ENCODE measurements at places on chromosomes 5 and 9. TPM values are rescaled to one million over a fixed set of nuclear protein-coding genes. Genes with fewer than 3 reads are reported as not detected.

WDR38 gene
- total RNA-seq: not detected

IFNK gene
- total RNA-seq: not detected

GRCh38 chr5:156715287-156715686 is 134.8 kb upstream of the PPP1R2B start:
- H3K4me3 ChIP-seq: no peak overlapping the region
- no peak overlapping the region for H3K27ac ChIP-seq
- H3K27me3 ChIP-seq: peaks cover 13% of the 10 kb centered on the region
- DNase-seq: no peak

AQP7 gene
- not detected for total RNA-seq

HDAC3 gene
- 88.1 TPM for total RNA-seq

DNA sequence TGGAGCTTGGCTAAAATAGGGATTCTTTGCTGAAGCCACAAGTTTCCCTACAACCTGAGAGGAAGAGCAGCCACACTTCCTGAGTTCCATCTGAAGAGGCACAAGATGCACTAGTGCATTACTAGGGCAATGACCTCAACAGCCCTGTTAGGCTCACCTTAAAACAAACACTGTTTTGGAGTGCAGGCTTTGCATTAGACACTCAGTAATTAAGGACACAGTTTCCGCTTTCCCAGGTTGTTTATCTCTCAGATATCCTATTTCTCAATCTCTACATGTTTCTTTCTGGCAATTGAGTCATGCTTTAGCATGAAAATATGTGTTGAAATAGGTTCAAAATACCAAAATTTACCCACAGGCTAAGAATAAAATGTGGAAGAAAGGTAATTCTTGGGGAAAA is 34.2 kb downstream of the EMB start:
- DNase-seq: no peak
- H3K4me3 ChIP-seq: no peak overlapping the region
- H3K36me3 ChIP-seq: peaks cover 56% of the 10 kb centered on the region
- H3K4me1 ChIP-seq: peaks cover 18% of the 10 kb centered on the region

- H3K27me3 ChIP-seq: no peaks in the 10 kb centered on the region
- peaks cover 12% of the 10 kb centered on the region for H3K4me1 ChIP-seq
- no peak overlapping the region for H3K27ac ChIP-seq
- no peaks in the 10 kb centered on the region for H3K36me3 ChIP-seq
- no peak overlapping the region for H3K4me3 ChIP-seq
- DNase-seq: no peak
Measured at GRCh38 chr5:3886524-3887451, 291.2 kb downstream of the IRX1 start.

DNA sequence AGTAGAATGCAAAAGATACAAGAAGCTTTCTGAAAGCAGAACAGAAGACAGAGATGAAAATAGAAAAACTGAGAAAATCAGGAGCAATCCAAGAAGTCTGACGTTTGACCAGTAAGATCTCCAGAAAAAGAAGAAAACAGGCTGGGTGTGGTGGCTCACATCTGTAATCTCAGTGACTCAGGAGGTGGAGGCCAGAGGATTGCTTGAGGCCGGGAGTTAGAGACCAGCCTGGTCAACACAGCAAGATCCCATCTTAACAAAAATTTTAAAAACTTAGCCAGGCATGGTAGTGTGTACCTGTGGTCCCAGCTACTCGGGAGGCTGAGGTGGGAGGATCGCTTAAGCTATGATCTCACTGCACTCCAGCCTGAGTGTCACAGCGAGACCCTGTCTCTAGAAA is 15.9 kb downstream of the RETREG1 start:
- peak overlapping the region; percentile 76 for H3K27ac ChIP-seq
- H3K27me3 ChIP-seq: no peaks in the 10 kb centered on the region
- no peak overlapping the region for H3K4me3 ChIP-seq
- no peak for DNase-seq
- H3K36me3 ChIP-seq: peaks cover 58% of the 10 kb centered on the region

- no peak for DNase-seq
- H3K27me3 ChIP-seq: no peaks in the 10 kb centered on the region
- H3K4me1 ChIP-seq: no peaks in the 10 kb centered on the region
- no peak overlapping the region for H3K27ac ChIP-seq
- no peak overlapping the region for H3K4me3 ChIP-seq
Measured at GRCh38 chr5:66239034-66239433, 94.9 kb downstream of the SREK1 start.

C9orf72 gene
- total RNA-seq: 10.2 TPM

INSL4 gene
- not detected for total RNA-seq

ADAMTS2 gene
- total RNA-seq: not detected

- no peak for DNase-seq
- no peaks in the 10 kb centered on the region for H3K36me3 ChIP-seq
- H3K4me3 ChIP-seq: no peak overlapping the region
- no peaks in the 10 kb centered on the region for H3K27me3 ChIP-seq
Measured at GRCh38 chr5:167895899-167896659, 395.4 kb upstream of the WWC1 start.

- H3K36me3 ChIP-seq: no peaks in the 10 kb centered on the region
- no peak overlapping the region for H3K4me3 ChIP-seq
- H3K27me3 ChIP-seq: no peaks in the 10 kb centered on the region
- peaks cover 14% of the 10 kb centered on the region for H3K4me1 ChIP-seq
Measured at GRCh38 chr9:122086873-122087272, 6.2 kb downstream of the TTLL11 start.

DNA sequence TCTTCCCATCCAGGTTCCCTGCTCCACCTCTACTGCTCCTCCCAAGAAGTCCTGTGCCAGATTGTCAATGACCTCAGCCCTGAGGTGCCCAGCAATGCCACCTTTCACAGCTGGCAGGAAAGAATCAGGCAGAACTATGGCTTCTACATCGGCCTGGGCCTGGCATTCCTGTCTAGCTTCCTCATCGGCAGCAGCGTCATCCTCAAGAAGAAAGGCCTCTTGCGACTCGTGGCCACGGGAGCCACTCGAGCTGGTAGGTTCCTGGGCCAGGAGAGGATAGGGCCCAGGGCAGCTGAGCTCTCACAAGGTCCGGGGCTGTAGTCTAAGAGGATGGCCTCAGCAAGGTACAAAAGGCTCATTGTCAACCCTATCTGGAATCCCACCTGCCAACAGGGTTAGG is 3.1 kb downstream of the NIPAL4 start:
- peaks cover 37% of the 10 kb centered on the region for H3K27me3 ChIP-seq
- peaks cover 19% of the 10 kb centered on the region for H3K4me1 ChIP-seq
- no peak overlapping the region for H3K4me3 ChIP-seq
- DNase-seq: no peak

GRCh38 chr9:21174671-21175070 is 8.2 kb upstream of the IFNA21 start:
- no peak overlapping the region for H3K4me3 ChIP-seq
- H3K4me1 ChIP-seq: no peaks in the 10 kb centered on the region
- H3K36me3 ChIP-seq: no peaks in the 10 kb centered on the region
- no peak overlapping the region for H3K27ac ChIP-seq

DNA sequence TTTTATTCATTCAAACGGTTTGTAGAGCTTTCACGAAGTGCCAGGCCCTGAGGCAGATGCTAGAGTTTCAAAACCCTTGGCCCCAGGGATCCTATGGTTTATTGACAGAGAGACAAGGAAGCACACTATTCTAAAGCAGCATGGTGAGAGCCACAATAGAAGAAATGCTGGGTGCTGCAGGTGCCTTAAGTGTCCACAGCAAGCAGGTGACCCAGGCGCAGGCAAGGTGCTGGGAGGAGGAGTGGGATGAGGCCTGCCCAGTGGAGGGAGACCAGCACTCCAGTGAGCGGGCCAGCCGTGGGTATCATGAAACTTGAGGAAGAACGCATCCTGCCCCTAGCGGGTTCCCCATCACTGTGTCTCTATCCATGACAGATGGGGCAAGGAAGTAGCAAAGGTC is 71.0 kb downstream of the OSMR start:
- no peak overlapping the region for H3K27ac ChIP-seq
- H3K4me3 ChIP-seq: no peak overlapping the region
- H3K36me3 ChIP-seq: no peaks in the 10 kb centered on the region
- no peaks in the 10 kb centered on the region for H3K4me1 ChIP-seq

FBXL7 gene
- not detected for total RNA-seq

DMRT2 gene
- total RNA-seq: not detected

- H3K4me1 ChIP-seq: peaks cover 30% of the 10 kb centered on the region
- H3K27me3 ChIP-seq: no peaks in the 10 kb centered on the region
- peak overlapping the region; percentile 87 for H3K27ac ChIP-seq
- peak; percentile 26 for DNase-seq
- H3K4me3 ChIP-seq: peak overlapping the region; percentile 42
Measured at GRCh38 chr9:125529589-125530515, 177.2 kb downstream of the MAPKAP1 start.

DNA sequence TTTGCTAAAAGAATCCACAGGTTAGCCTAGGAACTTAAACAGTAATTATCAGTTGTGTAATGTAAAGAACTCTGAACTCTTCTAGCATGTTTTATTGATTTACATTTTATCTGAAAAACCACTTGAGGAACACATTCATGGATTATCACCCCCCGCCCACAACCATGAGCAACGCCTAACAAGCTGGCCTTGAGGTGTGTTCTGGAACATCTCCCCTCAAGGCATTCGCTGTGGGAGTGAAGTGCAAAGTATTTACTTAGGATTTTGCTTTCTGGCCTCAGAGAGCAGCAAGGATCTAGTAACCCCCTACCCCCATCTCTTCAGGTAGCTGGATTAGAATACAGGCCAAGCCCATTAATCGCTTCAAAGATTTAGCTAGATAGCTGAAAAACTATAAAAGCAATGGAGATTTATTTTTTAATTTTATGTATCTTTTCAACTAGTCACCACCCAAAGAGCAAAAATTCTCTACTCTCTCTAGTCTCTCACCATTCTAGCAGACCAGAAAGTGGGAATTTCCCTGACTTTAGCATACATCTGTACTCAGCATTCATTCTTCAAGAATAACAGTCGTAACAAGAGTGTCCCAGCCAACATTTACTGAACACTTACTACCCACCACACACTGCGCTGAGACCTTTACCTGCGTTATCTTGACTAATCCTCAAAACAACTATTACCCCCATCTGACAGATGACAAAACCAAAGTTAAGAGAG is 37.2 kb downstream of the DDX31 start:
- DNase-seq: no peak
- H3K4me1 ChIP-seq: no peaks in the 10 kb centered on the region
- H3K36me3 ChIP-seq: peaks cover 12% of the 10 kb centered on the region
- H3K27me3 ChIP-seq: no peaks in the 10 kb centered on the region
- no peak overlapping the region for H3K27ac ChIP-seq

- H3K27me3 ChIP-seq: peaks cover 7% of the 10 kb centered on the region
- H3K27ac ChIP-seq: no peak overlapping the region
- no peaks in the 10 kb centered on the region for H3K36me3 ChIP-seq
- peaks cover 2% of the 10 kb centered on the region for H3K4me1 ChIP-seq
- DNase-seq: peak; percentile 83
Measured at GRCh38 chr9:32579706-32580331, 6.9 kb upstream of the NDUFB6 start.

NOL6 gene
- total RNA-seq: 38.8 TPM

MEIKIN gene
- total RNA-seq: not detected

DNA sequence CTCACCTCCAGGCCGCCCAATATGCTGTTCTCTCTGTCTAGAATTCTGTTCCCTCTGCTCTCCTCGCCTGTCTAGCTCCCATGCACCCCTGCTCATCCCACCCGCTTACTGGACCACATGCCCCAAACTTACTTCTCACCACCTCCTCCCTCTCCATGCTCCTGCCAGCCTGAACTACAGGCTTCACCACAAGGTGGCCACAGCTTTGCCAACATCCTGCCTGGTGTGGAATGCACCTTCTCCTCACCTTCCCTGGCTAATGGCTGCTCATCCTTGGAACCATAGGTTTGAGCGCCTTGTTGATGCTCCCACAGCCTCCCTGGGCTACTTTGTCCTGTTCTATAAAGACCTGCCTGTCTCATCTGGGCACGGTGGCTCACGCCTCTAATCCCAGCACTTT is 9.6 kb downstream of the LAMC3 start:
- no peak overlapping the region for H3K4me3 ChIP-seq
- H3K4me1 ChIP-seq: peaks cover 2% of the 10 kb centered on the region
- no peak overlapping the region for H3K27ac ChIP-seq
- no peak for DNase-seq

GRCh38 chr5:35826554-35826953 is 30.1 kb upstream of the IL7R start:
- peak overlapping the region; percentile 30 for H3K4me3 ChIP-seq
- H3K36me3 ChIP-seq: peaks cover 9% of the 10 kb centered on the region
- H3K27ac ChIP-seq: peak overlapping the region; percentile 81
- no peaks in the 10 kb centered on the region for H3K27me3 ChIP-seq

GRCh38 chr9:114163517-114163951 is 8.2 kb downstream of the COL27A1 start:
- H3K36me3 ChIP-seq: no peaks in the 10 kb centered on the region
- H3K27me3 ChIP-seq: peaks cover 8% of the 10 kb centered on the region
- no peak overlapping the region for H3K27ac ChIP-seq
- H3K4me1 ChIP-seq: peaks cover 1% of the 10 kb centered on the region
- DNase-seq: no peak

CNTLN gene
- 1.2 TPM for total RNA-seq
